ENCODE measurements at places on chromosomes 4 and X.
A peak's percentile ranks its signal among the peaks of the same experiment; 100 is the strongest.

DNA sequence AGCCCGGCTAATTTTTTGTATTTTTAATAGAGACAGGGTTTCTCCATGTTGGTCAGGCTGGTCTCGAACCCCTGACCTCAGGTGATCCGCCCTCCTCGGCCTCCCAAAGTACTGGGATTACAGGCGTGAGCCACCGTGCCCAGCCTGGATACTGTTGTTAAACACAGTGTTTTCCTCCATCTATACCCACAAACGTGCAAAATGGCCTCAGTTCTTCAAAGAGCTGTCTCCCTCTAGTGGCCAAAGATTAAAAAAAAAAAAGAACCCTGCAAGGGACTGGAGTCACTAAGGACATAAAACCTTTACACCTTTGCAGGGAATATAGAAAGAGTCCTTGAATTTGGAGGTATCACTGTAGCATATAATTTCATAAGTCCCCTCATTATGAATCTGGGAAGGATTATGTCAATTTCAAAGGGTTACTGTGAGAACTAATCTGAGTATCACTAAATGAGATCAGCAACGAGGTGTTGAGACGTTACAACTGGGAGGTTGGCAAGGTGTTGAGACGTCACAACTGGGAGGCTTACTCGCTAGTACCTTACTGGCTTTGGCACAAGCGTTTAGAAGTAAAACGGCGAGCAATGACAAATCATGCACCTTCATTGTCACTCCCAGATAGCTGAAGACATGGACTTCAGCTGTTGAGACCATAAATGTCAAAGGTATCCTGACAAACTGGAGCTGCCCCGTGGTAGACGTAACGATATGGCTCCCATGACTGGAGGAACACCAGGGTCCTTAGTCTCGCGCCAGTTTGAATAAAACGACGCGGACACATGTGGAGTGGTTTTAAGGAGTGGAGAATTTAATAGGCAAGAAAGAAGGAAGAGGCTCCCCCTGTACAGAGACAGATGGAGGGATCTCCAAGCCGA lies 33.4 kb upstream of the ENPP6 start:
- DNase-seq = no peak

GRCh38 chr4:108589961-108590360 lies 30.4 kb upstream of the RPL34 start:
- no peak for DNase-seq

- DNase-seq = peak; percentile 16
Observed at GRCh38 chrX:115560978-115561604, at the start of gene PLS3. TSS of gene PLS3 (plus strand) at chrX:115561174. CDS start at chrX:115610251, 49,077 bp downstream.

DNA sequence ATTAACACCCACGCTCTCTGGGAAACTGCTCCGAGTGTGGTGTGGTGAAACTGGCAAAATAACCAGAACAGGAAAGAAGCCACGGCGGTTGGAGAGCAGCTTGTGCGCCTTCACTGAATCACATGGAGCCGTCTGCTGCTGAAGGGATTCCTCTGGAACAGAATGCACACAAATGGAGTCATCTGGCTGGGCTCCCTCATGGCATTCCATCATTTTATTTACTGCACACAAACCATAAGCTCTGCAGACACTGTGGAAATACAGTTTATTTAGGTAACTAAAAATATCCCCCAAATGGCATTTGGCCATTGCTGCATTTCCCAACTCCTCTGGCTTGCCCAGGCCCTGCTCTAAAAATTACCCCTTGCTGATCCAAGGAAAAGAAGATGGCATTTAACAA lies 187.0 kb upstream of the S100G start:
- DNase-seq = no peak

DNA sequence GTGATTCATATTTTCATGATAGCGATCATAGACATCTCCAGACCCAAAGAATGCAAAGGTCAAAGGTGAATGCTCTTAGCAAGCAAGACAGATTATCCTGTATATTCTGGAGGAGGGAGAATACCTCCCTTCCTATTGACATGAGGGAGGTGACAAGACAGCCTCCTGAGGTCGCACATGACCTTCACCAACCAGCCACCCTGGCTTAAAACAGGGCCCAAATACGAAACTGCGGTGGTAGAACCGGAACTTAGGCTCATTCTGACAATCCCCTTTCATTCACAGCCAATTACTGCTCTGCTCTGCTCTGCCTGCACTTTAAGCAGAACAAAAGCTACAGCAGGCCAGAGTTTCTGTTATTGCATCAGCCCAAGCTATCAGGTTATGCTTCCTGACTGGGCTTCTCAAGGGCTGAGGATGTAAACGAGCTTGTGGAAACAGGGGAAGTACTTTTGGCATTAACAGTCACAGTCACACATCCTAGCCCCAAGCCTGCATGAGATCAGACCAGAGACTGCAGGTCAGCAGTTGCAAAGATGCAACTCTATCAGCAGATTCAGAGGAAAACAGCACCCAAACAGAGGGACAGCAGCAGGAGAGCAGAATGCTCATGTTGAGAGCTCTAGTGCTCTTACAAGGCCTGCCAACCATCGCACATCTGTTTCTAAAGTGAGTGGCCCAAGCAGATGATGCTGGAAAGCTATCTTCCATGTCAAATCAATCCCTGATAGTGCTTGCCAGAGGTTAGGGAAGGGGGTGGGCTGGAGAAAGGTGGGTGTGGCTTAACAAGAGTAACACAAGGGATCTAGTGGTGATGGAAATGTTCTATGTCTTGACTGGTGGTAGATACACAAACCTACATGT lies 51.3 kb upstream of the MAP3K15 start:
- peak; percentile 14 for DNase-seq

DNA sequence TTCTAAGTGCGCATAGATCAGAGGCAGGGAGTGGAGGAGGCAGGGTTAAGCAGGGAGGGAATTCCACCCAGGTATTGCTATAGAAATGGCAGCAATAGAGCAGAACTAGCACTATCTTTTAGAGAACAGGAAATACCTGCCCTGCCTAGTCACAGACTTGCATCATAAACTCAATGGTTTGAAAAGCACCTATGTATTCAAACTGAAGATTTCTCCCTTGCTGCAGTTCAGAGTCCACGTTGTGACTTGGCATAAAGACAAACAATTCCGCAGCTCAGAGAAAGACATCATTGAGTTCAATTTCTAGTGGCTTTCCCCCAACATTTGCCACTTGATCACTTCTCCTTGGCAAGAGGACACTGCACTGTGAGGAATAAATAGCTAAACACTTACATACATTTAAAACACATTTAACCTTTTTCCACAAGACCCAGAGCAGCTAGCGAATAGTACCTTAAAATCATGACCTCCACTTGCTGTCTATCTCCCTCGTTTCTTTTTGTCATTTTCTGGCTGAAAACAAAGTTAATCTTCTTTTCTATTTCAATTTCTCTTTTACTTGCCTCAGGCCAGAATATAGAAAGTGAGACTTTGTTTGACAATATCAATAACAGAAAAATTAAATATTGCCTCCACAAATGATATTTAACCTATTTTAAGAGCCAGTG lies 42.4 kb downstream of the SLC7A11 start:
- no peak for DNase-seq
